ENCODE measurements at places on chromosomes 7 and 10.
A peak's percentile ranks its signal among the peaks of the same experiment; 100 is the strongest.

DNA sequence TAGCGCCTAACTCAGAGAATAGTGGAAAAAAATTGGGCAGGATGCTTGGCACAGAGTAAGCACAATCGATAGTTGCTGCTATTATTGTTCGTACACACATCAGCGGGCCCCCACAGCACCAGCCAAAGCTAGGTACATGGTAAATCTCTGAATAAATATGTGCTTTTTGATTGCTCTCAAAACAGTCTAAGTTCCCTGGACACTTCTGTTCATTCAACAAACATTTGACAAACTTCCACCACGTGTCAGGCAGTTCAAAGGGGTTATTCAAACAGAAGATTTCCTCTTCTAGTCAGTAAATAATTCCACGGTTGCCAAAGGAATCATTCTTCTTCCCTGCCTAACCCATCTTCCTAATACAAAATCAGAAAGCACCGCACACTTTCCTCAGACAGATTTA is 150.8 kb downstream of the DGKI start:
- no peak for DNase-seq

DNA sequence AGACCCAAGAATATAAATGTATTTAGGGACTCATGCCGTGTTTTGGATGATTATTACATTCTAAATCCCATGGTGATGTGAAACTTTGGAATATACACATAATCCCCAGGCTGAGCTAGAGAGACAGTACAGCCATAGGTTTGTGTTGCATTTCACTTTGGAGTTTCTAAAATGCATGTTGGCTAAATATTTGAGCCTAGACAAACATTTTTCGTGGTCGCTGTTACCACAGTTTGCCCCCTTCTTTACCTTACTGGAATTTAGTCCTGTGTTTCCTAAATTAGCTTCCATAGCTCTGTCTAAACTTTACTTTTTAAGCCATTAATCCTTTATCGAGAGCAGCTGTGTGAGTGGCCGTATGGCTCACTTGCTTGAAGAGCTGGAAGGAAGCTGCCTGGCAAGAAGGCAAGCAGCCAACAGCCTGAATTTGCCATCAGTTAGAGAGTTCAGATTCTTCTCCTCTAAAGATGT is 192.0 kb downstream of the BICC1 start:
- DNase-seq = no peak

- DNase-seq = no peak
Observed at GRCh38 chr7:37796138-37796775, 52.1 kb upstream of the NME8 start.

DNA sequence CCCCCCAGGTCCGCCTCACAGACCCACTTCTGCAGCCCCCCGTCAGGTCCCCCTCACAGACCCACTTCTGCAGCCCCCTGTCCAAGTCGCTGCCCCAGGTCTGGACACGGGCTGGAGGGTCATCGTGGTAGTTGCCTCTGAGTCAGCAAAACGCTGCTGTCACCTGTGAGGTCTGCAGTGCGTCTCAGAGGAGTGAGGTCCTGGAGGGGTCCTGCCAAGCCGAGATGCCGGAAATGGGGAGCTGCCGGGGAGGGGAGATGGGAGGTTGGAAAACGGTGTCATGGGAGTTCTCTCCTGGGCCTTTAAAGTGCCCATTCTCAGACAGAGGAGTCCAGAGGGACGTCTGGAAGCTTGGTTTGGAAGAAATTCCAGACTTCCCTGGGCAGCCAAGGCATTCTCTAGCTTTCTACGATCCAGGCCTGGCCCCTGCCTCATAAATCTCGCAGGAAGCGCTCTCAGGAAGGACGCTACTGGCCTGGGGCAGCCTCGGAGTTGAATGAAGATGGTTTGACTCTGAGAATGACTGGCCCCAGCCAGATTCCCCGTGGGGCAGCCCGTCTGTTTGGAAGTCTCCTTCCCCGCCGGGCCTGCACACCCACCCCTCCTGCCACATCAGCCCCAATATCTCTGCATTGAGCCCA is 38.7 kb downstream of the CALML3 start:
- no peak for DNase-seq

GRCh38 chr7:141575164-141575563 is 24.0 kb downstream of the AGK start:
- no peak for DNase-seq

DNA sequence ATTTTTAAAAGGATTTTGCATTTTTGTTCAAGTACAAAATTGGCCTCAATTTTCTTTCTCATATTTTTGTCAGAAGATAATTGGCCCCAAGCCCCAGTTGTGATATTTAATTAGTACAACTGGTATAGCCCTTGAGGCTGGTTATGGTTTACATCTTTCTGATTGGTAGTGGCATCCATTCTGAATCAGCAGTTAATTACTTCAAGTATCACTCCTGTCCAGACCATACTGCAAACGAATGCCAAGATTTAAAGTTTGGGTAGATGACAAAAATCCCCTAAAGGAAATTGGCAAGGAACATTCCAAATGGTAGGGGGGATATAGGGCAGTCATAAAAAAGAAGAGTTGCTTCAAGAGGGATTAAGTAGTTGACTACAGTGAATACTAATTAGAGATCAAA is 23.1 kb downstream of the MYPN start:
- no peak for DNase-seq

GRCh38 chr10:124573726-124574455 is 112.3 kb downstream of the LHPP start:
- DNase-seq = no peak

DNA sequence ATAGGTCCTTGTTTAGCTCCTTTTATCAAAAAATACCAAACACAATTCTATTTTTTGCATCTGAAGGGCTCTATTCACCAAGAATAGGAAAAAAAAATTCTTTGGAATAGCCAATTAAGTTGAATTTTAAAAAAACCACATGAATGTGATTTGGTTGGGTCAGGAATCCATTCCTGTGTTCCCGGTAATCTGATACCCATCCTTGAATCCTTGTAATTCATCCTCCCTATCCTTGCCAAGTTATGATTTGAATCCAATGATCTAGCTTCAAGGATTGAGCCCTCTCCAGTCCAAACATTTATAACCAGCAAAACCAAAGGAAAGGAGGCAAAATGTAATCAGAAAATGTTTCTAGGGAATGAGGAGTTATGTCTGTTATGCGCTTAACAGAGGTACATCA is 86.6 kb downstream of the CFAP58 start:
- no peak for DNase-seq

- no peak for DNase-seq
Observed at GRCh38 chr10:93550606-93551005, 15.9 kb upstream of the FFAR4 start.

- DNase-seq = no peak
Observed at GRCh38 chr10:88194961-88195367, 331.5 kb downstream of the PTEN start.

DNA sequence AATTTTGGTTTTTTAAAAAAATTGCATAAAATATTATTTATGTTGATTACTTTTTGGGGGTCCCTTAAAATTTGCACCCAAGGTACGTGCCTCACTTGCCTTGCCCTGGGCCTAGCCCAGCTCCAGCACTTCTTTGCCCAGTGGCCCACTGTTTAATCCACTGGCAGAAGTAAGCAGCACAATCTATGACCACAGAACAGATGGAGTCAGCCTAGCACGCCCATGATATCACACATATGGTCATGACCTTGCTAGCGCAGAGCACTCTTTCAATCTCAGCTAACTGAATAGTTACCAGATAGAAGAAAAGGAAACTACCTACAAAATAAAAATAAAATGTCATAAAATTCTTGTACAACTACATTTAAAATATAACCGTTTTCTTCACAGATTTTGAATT is 5.6 kb downstream of the OGA start:
- DNase-seq = no peak

DNA sequence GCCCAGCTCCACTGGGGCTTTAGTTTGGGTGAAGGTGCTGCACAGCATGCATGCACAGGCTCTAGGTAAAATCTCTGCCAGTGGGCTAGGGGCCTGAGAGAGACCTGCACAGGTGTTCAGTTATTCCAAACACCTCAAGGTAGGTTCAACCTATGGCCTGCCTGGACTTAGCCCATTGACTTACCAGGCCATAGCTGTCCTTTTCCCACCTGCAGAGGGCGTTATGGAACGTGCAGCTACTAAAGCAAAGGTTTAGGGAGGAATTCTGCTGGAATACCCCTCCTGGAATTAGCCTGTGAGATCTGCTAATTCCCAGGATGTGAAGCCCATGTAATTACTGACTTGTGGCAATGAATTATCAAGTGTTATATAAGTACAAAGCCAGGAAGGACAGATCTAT is 3.6 kb downstream of the VWC2 start:
- no peak for DNase-seq

GRCh38 chr10:72812753-72813430 is 80.6 kb upstream of the OIT3 start:
- no peak for DNase-seq

DNA sequence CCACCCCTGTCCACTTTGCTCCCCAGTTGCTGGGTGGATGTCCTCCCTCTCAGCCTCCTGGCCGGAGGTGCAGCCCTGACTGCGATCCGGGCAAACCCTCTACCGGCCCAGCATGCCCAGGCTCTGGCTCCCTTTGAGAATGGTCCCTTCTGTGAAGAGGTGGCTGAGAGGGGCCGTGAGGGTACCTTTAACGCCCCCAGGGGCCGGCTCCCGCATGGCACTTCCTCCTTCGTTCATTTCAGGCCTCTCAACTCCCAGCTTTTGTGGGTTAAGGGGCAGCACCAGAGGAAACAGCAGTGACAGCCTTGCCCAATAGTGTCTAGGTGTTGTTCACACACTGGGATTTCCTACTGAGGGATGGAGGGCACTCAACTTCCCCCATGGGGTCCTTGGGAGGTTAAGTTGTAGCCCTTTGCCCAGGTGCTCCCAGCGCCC is 33.2 kb upstream of the HABP2 start:
- peak; percentile 9 for DNase-seq

- peak; percentile 95 for DNase-seq
Observed at GRCh38 chr7:113710310-113711096, 208.3 kb downstream of the PPP1R3A start.

DNA sequence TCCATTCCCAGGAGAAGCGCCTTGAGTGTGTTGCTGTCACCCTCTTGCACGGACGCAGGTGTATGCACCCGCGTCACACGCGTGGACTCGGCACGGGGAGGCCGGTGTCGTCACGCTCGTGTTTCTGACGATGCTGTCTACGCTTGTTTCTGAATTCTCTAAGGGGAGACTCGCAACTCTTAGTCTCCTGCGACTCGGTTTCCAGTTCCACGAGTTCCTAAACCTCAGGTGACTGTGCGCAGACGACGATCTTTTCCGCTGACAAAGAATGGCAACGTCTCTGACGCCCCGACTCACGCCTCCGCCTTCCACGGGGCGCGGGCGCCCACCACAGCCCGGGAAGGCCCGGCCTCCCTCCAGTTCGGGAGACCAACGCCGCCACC is 579 bp downstream of the IDI1 start:
- no peak for DNase-seq

DNA sequence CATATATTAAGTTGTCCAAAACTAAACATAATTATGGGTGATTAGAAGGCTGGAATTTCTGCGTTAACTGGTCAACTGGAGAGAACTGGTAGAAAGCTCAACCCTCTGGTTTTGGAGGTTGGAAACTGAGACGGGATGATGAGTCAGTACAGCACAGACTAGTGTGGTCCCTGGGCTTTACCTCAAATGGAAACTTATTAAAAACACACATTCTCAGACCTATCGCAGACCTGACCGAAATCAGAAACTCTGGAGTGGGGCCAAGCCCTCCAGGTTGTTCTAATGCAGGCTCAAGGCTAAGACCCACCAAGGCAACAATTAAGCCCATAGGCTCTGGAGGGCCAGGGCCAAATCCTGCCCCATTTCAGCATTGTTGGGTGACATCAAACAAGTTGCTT is 136.9 kb downstream of the KCNMA1 start:
- DNase-seq = no peak

DNA sequence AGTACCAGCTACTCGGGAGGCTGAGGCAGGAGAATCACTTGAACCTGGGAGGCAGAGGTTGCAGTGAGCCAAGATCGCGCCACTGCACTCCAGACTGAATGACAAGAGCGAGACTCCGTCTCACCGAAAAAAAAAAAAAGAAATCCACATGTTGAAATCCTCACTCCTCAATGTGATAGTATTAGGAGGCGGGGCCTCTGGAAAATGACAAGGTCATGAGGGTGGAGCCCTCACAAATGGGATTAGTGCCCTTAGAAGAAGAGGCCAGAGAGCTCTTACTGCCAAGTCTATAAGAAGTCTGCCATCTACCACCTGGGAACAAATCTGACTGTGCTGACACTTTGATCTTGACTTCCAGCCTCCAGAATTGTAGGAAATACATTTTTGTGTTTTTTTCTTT is 10.6 kb downstream of the MMD2 start:
- DNase-seq = no peak

- DNase-seq = no peak
Observed at GRCh38 chr10:116784035-116784434, 41.7 kb upstream of the HSPA12A start.

- no peak for DNase-seq
Observed at GRCh38 chr10:20817646-20818045, 79.5 kb downstream of the NEBL start.

GRCh38 chr10:127003032-127003685 is 97.9 kb downstream of the DOCK1 start:
- no peak for DNase-seq

DNA sequence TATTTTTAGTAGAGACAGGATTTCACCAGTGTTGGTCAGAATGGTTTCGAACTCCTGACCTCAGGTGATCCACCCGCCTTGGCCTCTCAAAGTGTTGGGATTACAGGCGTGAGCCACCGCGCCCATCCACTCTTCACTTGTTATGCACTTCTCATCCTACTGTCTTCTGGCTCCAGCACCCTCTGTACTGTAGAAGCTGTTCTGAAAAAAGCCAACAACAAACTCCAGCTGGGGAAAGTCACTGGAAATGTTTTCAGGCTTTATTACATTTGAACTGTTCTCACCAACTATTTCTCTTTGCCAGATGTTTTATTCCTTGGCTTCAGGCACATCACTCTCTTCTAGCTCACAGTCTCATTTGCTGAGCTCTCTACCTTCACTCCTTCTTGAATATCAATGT is 122.5 kb upstream of the EGR2 start:
- no peak for DNase-seq

DNA sequence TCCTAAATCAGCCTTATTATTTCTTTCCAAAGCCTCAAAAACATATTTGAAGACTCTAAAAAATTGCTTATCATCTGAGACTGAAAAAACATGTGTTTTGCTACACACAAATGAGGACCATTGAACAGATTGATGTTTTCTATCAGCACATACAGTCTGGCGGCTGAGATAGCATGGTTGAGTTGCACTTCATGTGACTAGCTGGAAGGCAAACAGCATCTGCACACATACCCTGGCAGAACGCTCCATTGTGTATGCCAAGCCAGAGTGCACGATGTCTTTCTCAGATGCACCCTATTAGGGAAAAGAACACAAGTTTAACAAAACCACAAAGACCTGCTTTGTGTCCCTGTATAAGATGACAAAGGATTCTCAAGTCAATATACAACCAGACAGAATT is 33.0 kb downstream of the FAM25A start:
- no peak for DNase-seq

GRCh38 chr10:107847620-107848019 is 683.1 kb upstream of the SORCS1 start:
- peak; percentile 3 for DNase-seq

Data from NAMALWA (cell line).